Non-pigmented ciliary epithelial cell (primary cell): ENCODE measurements at places on chromosomes 7 and 10.

DNA sequence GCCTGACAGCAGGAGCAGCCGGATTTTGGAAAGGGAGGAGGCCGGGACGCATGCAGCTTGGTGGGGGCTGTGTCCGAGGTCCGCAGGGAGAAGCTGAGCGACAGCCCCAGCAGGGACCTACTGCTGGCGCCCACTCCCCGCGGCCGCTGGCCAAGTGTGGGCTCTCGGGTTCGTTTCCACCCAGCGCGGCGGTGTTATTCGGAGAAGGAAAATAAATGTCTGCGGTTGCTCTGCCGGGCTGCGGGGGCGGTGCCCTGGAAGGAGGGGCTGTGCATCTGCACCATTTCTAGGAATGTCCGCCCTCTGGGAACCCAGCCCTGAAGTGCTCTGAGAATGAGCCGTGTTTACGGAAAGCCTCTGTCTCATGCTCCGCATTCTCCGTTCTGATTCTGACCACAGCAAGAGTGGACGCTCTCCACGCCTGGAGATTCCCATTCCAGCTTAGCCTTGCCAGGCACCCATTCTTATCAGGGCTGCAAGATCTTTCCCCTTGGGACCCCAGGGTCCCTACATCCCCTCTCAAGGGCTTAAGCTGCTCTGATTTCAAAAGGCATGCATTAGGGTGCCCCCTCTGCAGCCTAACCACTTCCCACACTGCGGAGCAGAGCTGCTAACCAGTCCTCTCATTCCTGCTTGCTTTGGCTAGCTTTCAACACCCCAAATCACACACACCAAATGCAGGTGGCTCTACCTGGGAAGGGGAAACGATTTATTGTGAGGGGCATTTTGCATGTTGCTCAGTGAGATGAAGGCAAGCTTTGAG lies 256.6 kb upstream of the GLI3 start:
- DNase-seq = peak; percentile 76

DNA sequence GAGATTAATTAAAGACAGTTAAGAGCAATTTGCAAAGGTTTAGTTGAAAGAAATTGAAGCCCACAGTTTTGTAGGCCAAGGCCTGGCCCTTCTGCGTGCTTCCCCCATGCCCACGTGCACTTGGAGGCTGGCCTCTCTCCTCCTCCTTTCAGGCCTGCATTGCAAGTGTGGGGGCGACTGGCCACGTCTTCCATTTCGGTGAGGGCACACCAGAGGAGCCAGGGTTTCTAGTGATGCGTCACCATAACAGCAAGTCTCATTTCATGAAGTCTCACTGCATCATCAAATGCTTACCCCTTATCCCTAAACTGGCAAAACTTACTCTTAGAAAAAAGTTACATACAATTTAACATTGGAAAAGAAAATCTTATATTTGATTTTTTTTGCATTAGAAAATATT lies 141.2 kb downstream of the NRF1 start:
- DNase-seq = no peak

GRCh38 chr10:57303566-57303965 lies 942.5 kb upstream of the ZWINT start:
- DNase-seq = no peak

DNA sequence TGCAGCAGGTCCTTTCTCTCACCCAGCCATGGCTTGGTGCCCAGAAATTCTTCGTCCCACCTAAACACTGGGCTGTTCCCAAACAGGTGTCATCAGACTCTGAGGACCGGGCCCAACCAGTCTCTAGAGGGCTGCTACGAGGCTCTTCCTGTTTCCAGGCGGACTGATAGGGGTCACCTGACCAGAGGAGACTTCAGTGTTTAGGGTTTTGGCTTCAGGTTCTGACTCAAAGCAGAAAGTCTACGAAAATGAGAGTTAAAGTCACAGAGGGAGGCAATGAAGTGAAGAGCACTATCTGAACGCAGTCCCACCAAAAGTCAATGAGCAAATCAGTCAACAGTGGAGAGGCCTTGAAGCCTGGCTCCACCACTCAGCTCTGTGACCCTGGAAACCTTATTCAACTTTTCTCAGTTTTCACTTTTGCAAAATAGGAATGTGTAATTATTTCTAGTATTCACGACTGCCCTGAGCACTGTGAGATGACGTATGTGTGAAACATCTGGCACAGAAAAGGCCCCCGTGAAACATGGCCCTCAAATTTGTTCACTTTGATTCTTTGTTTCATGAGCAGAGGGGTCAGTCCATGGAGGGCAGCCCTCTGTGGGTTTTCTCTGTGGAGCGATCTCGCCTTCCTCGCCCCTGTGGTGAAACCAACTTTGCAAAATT lies 189.9 kb upstream of the PDE1C start:
- no peak for DNase-seq

- no peak for DNase-seq
Observed at GRCh38 chr7:44625526-44626471, 19.4 kb downstream of the OGDH start.

DNA sequence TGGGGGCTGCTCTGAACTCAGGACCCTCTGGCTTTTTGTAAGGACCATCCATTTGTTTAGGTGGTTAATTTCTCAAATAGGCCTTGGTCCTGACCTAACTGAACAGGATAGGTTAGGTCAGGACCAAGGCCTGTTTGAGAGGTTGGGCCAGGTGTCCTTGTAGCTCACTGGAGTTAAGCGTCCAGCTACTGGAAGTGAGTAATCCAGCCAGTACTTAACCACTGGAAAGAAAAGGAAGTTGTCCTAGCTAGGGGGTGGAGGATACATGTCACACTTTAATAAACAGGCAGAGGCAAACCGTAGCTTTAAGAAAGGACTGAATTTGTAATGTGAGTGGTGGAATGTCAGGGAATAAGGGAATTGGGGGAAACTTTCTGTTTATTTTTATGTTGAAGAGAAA lies 96.0 kb downstream of the GPR85 start:
- no peak for DNase-seq

- DNase-seq = no peak
Observed at GRCh38 chr7:20647908-20648776, 32.7 kb downstream of the ABCB5 start.
